ENCODE measurements at places on chromosomes 13 and 19.
A peak's percentile ranks its signal among the peaks of the same experiment; 100 is the strongest.

- DNase-seq, result no peak
Observed at GRCh38 chr19:49231389-49231788, 73.8 kb downstream of the TRPM4 start.

DNA sequence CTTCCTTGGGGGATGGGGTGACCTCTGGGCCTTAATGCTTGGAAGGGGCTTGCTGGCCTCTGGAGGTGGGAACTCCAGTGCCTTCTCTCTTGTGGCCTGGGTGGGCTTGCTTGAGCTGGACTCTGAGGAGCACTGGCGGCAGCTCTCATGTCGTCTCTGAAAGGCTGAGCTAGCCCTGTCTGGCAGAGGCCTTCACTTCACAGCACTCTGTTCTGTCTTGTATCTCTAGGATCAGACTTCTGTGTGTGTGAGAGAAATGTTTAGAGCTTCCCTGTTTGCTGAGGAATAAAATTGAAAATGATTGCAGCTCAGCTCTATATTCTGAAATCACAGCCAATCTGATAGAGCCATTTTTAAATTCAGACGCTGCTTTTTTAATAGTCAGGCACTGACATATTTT, 185.3 kb downstream of the KCNRG start:
- DNase-seq, result no peak

DNA sequence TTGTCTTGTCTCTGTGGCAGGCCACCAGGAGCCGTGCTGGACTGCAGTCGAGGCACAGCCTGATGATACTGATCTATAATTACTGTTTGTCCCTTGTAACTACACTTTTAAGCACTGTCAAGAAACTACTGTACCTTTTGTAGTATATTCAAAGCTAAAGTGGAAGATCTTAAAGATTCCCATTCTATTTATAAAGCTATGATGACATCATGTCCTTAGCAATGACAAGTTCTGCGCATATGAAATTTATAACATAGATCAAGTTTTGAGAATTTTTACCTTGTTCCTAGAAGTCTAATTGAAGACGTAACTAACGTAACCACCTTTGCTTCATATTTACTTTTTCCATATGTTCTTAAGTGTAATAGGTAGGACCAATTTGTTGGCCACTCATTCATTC, 56.8 kb upstream of the LATS2 start:
- DNase-seq, result no peak

GRCh38 chr13:31199849-31200636, at the start of gene B3GLCT:
Gene B3GLCT (plus strand): TSS chr13:31199975. CDS start chr13:31200085, 110 bp downstream.
- peak; percentile 77 for DNase-seq

- DNase-seq, result peak; percentile 18
Observed at GRCh38 chr13:112931028-112931934, 37.7 kb upstream of the MCF2L start.

- DNase-seq, result peak; percentile 17
Observed at GRCh38 chr19:14632286-14632685, 42.4 kb downstream of the ADGRE3 start.

DNA sequence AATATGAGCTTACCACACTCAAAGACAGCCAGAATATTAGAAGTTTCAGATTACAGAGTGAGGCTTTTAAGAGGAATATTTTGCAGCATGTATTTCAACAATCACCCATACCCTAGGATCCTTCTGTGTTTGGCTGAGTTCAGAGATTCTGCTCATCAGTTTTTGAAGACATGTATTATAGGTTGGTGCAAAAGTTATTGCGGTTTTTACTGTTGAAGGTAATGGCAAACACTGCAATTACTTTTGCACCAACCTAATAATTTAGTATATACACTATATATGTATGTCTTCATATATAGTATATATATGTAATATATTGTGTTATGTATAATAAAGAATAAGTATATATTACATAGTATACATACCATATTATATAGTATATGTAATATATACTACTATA, 435.1 kb downstream of the IRS2 start:
- no peak for DNase-seq

GRCh38 chr19:33621811-33622504, at the start of gene CHST8:
Gene CHST8 (plus strand): TSS chr19:33621953. CDS start chr19:33689262, 67,309 bp downstream.
- DNase-seq, result peak; percentile 22

DNA sequence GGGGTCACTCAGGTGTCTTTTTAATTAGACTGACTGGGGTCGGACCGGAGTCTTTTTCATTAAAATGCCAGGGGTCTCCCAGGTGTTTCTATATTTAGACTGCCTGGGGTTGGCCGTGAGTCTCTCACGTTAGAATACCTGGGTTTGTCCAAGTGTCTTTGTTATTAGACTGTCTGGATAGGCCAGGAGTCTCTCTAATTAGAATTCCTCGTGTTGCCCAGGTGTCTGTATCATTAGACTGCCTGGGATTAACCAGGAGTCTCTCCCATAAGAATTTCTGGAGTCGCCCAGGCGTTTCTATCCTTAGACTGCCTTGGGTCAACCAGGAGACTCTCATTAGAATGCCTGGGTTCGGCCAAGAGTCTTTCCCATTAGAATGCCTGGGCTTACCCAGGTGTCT, 1445.7 kb downstream of the UQCRFS1 start:
- DNase-seq, result no peak

DNA sequence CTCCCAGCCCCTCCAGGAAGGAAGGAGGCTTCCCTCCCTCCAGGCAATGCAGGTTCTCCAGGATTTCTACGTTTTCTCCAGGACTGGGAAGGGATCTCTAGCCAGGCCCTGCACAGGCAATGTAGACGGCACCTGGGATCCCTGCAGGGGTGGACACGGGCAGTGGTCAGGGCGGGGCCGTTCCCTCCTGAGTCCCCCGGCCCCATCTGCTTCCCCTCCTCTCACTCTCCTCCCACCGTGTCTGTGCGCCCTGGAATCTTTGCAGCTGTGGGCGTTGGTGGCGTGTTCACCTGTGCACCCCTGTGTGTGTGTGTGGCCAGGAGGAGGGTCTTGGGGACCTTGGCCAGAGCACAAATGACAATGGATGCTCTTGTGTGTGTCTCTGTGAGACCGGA, 10.0 kb downstream of the NRTN start:
- no peak for DNase-seq

DNA sequence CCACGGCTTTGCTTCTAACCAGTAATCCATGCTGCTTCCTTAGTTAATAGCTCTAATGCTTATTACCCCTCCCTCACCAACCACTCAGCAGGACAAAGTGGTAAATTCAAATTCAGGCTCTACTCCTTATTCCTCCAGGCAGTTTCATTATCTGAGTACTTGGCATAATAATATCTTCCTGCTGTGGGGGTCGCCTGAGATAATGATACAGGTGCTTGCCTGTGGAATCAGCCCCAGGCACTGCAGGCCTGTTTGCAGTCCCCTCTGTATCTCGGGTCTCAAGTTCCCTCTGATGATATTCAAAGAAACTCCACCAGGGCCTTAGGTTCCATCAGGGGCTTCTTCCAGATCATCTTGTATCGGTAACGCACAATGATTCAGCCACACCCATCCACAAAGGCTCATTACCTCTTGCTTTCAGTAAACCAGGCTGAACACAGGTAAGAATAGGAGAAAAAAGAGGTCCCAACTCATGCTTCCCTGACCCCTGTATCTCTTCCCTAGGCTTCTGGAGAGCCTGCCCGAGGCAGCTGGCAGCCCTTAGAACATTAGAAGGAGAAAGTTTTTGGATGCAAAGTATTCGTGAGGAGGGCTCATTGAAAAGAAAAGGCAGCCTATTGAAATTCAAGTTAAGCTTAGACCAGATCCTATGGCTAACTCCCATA, 14.3 kb upstream of the FOXO1 start:
- DNase-seq, result no peak

DNA sequence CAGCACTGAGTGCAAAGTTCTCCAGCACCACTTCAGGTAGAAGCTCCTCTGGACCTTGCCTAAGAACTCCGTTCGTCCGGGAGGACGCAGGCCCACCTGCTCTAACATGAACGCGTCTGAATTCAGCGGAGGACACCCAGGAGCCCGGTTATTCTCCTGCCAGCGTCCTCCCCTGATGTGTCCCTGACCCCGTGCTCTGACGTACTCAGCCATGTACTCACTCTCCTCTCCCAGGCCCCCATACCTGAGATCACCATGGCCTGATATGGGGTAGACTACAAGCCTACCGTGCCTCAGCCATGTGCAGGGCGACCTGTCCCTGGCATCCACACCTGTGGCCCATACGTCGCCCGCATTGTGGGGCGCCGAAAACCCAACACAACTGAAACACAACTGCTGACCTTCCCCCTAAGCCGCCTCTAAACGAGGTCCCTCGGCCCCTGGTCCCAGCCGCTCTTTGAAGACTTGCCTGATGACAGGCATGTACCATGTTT, 744 bp upstream of the ZNF584 start:
- no peak for DNase-seq

- peak; percentile 89 for DNase-seq
Observed at GRCh38 chr13:95573221-95573620, 20.7 kb downstream of the CLDN10 start.

GRCh38 chr13:28037399-28037798, 48.9 kb upstream of the URAD start:
- DNase-seq, result peak; percentile 51

GRCh38 chr13:32165796-32166195, 134.2 kb downstream of the FRY start:
- peak; percentile 70 for DNase-seq
